ENCODE measurements at places on chromosomes 5 and 9.

DNA sequence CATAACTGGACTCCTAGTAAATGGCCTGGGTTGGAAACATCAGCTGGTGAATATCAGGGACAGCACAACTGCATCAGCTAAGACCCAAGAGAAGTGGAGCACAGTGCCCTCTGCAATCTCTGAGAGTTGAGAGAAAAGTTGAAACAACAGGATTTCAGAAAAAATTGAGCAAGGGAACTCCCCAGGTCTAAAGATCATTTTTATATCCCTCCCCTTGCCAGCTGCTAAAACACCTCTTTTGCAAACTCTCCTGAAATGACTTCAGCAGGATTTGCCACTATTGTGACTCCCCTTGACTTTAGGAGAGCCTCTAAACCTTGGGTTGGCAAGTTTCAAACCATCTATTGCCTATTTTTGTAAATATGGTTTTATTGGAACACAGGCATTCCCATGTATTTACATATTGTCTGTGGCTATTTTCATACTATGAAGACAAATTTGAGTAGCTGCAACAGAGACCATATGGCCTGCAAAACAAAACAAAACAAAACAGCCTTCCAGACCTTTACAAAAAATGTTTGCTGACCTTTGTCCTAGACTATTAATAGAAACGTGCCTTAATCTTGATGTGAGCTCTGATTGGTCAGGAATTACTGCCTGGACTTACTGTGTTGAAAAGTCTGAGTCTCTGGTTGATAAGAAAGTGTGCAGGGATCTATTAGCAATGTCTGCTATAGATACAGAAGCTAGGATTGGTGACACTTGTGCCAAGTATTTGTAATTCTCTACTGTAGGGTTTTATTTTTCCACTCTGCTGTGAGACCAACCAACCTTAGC, 37.7 kb upstream of the PLPPR1 start:
- DNase-seq = no peak

- DNase-seq = no peak
Observed at GRCh38 chr5:78025540-78025939, 249.4 kb upstream of the TBCA start.

DNA sequence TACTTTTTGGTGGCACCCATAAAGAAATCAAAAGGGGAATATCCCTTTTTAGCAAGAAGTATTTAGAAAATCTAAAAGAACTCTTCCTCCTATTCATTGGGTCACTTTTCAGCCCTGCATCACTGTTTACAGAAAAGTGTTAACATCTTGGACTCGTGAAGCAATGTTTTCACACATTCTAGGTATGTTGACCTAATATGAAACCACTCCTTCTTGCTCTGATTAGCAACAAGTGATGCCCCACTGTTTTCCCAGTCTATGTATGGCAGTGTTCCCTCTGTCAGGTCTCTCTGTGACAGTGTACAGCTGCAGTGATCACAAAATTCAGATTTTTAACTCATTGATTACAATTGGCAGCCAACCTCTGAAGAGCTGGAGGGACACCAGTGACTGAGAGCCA, 148.2 kb upstream of the SLC12A2 start:
- DNase-seq = no peak

DNA sequence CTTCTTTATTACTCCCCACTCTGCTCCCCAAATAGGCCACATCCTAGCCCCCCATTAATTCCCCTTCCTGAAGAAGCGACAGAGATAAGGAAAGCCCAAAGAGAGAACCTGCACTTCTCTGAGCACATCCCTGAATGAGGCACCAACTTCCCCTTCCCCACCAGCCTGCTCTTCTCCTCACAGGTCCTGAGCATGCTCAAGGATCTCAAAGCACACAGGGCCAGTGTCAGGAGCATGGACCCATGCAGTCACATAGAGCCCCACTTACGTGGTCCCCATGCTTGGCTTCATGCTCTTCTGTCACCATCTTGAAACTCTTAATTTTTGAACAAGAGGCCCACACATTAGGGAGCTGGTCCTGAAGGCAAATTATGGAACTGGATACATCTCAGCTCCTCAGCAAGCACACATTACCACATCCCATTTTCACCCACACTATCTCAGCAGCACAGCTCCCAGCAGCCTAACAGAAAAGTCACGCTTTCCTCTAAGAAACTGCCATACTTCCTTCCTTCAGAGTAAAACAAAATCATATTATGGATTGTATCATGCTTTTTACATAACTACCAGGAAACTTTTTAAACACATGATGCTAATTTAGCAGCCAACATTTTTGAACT, 99.8 kb downstream of the NFIB start:
- no peak for DNase-seq

DNA sequence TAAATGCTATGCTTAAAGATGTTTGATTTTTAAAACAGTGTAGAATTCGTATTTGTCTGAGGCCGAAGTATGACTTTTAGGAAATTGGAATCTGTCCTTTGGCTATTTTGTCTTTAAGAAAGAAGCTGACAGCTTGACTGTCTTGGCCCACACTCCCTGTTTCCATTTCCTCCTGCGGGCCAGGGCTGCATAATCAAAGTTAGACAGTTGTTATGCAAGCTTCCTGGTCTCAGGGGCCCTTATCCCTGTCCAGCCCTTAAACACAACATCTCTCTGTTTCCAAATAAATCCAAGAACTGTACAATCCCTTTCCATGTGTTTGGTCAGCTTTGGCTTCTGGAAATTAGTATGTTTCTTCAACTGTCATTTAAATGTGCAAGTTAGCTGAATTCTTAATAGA, 54.6 kb upstream of the ECM2 start:
- DNase-seq = no peak

DNA sequence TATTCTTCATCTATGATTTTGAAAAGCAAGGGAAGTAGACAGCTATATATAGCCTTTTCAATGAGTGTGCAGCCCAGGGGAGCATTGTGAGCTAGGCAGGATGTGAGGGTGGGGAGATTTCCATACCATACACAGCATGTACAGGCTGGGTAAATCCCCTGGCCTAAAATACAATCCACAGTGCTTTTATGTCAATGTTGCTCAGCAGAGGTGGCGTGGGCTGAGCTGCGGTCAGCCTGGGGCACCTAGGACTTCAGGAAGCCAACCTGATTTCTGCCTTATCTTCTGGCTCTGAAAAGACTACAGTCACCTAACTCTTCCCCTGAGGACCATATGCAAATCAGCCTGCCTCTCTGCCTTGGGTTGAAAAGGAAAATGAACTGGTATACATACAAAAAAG, 6.3 kb upstream of the GARIN3 start:
- DNase-seq = no peak

DNA sequence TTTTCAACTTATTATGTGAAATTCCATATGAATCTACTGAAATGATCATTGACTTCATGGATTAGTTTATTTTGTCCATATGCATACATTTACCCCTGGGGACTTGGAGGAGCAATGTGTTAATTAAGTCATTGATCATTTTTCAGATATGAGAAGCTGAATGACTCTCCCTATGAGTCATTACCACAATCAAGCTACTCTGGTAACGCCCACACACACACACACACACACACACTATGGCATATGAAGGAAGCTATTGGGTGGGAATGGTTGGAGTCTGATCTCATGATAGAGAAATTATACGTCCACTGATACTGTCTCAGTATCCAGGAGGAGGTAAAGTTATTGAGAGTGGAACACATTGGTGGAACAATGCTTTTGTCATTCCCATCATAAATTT, 528.9 kb downstream of the AGTPBP1 start:
- DNase-seq = no peak

DNA sequence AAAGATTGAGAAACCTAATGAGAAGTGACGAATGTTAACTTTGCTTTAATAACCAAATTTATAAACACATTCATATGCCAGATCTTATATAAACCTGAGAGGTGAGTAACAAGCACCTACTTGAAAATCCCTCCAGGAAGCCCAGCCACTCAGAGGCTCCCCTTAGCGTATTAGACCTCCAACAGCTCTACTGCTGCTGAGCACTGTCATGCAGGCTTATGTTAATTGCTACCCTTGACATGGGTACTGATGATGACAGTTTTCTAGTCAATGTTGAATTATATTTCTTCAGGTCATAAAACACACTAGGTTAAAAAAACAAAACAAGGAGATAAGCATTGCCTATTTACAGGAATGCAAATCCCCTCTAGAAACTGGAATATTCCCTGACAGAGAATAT, 161.2 kb downstream of the MPDZ start:
- no peak for DNase-seq

DNA sequence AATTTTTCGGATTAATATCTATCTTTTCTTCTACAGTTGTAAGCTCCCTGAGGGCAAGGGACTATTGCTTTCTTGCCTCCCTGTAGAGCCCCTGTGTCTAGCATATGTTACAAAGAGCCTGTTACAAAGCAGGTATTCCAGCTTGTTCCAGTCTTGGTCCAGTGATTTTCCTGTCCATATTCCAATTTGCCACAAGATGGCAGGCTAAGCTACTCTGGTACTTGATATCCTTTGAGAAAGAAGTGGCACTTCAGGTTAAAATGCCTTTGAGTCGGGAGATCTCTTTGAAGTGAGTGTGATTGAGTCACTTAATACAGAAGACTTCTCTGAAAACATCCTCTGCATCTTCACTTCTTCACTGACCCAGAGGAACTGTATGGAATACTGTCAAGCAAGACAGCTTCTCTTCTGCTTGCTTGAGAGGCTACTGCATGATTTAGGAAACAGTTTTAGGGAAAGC, 24.5 kb downstream of the CAVIN4 start:
- no peak for DNase-seq

GRCh38 chr9:87040410-87041009, 93.2 kb upstream of the GAS1 start:
- no peak for DNase-seq

- DNase-seq = no peak
Observed at GRCh38 chr5:150107909-150108447, 21.6 kb upstream of the CSF1R start.

DNA sequence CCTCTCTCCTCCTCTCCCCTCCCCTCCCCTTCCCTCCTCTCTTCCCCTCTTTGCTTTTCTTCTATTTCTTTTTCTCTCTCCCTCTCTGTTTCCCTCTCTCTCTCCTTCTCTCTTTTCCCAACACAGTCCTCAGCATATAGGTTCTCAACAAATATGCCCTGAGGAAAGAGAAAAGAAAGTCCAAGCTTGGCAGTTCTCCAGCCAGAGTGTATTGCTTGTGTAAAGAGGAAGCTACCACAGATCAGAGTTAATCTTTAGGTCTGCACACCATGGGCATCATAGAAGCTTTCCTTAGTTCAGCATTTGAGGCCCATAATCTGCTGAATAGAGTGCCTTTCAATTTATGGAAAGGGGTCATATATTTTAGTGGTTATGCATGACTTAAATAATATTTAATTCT, 382.8 kb upstream of the WWC1 start:
- DNase-seq = no peak

- no peak for DNase-seq
Observed at GRCh38 chr9:126684345-126684744, 70.6 kb downstream of the LMX1B start.
